ENCODE measurements at places on chromosomes 2 and 18.
A peak's percentile ranks its signal among the peaks of the same experiment; 100 is the strongest.

DNA sequence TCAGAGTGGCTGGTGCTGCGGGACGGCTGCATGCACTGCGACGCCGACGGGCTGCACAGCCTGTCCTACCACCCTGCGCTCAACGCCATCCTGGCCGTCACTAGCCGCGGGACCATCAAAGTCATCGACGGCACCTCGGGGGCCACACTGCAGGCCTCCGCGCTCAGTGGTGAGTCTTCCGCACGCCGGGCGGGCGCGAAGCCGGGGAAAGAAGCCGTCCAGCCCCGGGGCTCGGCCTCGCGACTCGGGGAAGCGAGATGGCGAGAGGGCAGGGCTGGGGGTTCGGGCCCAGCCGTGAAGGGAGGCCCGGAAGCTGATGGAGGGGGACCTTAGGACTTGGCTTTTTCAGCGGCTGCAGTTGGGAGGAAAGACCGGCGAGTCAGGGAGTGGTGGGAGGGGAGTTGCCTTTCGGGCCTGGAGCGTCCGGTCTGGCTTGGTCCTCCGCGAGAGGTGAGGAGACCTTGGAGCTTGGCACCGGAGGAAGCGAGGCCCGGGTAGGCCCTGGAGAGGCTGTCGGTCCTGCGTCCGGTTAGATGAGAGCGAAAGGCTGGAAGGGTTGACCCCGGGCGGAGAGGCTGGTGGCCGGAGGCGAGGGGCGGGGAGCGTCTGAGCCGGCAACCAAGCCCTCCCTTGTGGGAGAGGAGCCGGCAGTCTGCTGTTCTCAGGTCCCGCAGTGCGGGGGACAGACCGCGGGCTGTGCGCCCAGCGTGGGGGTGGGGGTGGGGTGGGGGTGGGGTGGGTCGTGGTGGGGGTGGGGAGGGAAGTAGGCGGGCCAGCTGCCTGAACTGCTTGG is 691 bp downstream of the BIRC6 start:
- no peak for DNase-seq

DNA sequence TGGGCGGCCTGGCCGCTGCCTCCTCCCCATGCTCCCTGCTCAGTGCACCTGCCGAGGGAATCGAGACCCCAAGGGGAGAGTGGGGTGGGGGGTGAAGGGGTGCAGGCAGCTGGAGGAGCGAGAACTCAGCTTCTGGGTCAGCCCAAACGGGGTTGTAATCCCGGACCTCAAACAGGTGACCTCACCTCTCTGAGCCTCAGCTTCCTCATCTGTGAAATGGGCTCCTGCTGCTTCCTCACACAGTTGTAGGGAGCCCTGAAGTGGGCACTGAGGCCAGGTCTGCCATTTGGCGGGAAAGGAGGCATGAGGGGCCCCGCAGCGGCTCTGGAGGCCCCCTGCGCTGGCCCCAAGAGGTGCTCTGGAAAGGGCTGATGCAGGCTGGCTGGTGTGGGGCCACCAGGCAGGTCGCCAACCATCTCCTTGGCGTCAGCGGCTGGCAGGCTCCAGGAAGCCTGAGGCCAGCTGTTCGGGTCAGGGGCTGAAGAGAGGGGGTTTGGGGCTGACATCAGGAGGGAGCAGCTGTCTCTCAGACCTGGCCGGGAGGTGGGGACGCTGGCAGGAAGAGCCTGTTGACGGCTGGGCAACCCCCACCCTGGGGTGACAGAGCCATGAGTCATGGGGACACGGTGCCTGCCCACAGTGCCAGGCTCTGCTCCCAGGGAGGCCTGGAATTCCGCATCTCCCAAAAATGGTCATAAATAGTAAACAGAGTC is 4.9 kb downstream of the KLHL30 start:
- DNase-seq = peak; percentile 65

DNA sequence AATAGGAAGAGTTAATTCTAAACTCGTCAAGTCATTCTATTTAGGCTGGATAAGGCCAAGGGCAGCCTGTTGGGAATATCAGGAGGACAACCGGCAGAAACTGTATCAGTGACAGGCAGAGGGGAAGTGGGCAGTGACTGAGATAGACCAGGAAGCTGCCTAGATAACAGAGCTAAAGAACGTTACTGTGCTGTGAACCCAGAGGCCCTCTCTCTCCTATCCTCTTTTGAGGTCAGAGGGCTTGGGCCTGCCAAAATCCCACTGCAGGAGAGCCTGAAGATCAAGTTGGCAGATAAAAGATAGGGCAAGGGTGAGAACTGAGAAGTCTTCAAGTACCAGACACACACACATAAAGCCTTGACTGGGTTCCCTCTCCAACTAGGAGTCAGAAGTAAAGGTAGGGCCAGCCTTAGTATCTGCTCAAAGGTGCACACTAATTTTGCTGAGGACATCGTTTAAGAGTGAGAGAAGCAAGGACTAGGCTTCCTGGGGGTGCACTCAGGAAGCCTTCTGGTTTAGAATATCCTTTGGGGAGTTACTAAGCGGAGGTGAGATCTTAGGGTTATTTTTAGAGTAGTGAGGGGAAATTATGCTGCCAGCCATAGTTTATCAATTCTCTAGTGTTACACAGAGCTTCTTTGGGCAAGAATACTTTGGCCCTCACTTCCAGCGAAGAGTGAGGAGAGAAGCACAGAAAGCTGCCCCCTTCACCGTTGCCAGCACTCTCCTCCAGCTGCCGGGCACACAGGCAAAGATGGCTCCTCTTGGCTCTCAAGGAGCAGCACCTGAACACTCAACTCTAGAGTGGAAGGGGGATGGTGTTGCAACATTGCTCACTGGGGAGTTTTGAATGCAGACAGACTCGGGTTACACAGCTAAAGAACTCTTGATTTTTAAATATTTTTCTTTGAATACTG is 9.8 kb downstream of the CAVIN2 start:
- no peak for DNase-seq

DNA sequence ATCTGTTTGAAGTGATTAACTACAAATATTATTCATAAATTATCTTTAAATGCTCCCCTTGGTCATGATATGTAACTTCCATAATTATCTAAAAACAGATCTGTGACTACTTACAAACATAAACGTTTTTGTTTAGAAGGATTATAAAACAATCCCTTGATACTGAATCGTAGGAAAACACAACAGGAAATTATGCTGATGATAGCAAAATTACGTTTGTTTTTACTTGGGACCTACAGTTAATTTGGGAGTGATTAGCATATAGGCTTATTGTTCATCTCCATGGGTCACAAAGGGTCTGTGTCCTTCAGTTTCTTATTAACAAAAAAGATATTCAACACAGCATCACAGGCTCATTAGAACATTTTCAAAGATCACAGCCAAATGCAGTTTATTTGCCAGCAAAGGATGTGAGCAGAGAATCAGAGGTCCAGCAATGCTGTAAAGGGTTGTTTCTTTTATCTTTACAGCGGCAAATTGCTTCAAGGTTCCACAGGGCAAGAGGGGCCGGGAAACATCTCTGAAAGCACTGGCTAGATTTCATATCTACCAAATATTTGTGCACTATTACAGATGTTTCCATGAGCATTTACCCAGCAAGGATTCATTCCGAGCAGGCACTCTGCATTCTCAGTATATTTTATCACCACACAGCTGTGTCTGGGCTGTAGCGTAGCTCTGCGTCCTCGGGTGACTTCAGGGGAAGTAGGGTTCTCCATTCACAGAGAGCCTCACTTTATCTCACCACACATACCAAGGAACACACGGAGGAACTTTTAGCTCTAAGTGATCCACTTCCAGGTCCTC is 4.1 kb downstream of the CCDC195 start:
- no peak for DNase-seq

DNA sequence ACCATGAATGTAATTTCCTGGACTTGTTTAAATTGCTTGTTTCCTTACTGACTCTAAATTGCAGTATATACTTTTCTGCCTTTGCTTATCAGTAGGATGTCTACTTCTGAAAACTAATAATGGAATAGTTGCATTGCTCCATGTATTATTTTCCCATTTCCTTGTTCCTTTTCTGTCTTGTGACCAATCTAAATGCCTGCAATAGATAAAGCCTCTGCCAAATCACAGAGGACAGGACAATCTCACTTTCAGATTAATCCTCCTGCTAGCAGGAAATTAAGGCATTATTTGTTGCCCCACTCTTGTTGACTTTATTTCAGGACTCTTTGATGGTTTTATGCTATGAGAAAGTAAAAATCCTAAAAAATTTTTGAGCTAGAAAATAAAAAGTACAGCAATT is 4.7 kb upstream of the ESCO1 start:
- no peak for DNase-seq

- DNase-seq = no peak
Observed at GRCh38 chr2:102667072-102667471, 47.7 kb downstream of the SLC9A2 start.

DNA sequence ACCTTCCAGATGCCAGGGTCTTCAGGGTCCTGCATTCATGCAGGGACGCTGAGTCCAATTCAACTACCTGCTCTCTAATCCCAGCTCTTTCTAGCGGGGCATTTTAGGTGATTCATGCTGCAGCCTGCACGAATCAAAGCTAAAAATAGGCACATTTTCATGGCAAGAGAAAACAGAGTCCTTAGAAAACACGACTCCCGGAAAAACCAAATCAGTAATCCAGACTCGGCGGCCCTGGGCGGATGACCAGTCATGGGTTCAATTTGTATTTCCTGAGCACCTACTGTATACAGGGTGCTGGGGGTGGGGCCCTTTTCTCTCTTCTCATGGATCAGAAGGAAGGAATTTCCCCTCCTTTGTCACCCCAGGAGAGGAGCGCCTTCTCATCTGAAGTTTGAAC is 64.4 kb downstream of the LONRF2 start:
- no peak for DNase-seq

- DNase-seq = no peak
Observed at GRCh38 chr2:43233218-43234212, 7.1 kb upstream of the ZFP36L2 start.

DNA sequence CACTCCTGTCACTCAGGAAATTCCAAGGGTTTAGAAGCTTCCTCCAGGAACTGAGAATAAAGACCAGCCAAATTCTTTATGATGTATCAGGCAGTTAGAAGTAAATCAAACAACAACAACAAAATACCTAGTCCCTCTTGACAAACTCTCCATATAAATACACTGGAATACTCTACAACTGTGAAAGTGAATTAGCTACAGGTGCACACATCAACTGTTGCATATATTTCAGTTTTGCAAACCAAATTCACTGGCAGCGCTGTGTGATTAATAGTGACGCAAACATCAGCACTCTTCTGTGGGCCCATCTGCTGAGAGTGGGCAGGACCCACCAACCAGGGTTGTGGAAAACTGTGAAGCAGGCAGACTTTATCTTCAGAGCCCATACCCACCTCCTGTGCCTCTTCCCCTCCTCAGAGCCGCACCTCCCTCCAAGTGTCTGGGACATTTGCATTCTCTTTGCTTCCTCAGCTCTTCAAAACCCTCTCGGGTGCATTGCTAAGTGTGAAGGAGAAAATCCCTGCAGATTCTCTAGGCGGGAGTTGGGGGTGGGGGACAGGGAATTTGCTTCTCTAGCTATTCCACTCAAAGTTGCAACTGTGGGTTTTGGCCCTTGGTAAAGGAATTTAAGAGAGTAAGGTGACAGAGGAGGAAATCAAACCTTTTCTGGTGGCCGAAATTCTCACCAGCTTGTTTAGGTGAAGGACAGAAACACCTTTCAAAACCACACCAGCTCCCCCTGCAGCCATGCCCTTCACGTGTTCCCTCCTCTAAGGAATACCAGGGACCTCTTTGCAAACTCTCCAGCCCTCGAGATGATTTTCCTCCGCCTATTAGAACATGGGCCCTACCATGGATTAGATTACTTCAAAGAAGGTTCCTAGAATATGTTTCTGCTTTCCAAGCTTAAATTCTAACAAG is 119.3 kb downstream of the MRO start:
- DNase-seq = no peak

DNA sequence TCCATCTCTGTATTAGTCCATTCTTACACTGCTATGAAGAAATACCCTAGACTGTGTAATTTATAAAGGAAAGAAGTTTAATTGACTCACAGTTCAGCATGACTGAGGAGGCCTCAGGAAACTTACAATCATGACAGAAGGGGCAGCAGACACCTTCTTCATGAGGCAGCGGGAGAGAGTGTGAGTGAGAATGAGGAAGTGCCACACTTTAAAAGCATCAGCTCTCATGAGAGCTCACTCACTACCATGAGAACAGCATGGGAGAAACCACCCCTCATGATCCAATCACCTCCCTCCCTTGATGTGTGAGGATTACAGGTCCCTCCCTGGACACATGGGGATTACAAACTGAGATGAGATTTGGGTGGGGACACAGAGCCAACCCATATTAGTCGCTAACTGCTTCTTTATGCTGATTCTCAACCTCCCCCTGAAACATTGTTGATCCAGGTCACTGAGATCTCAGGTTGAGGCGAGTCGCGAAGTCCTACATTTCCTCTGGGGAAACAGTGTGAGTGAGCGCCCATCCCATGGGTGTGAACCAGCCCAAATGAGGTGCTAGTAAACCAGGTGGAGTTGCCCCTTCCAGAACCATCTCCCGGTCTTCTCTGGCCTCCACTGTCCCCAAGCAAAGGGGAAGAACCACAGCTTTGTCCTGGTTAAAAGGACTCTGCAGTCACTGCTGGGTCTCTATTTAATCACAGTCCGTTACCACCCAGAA is 123.8 kb downstream of the CAPN13 start:
- no peak for DNase-seq

DNA sequence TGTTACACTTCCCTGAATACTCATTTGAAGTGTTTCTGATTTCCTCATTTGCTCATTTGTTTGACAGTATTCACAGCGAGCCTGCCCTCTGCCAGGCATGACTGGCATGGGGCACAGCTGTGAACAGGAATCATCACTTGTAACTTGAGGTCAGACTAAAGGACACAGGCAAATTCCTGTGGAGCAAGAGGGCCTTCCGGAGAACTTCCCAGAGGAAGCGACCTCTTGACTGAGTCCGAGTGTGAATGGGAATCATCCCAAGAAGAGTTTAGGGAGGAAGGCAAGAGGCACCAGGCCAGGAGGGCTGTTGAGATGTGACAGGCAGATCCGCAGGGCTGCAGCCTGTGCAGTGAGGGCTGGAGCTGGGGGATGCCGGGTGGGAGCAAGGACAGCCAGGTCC is 45.4 kb downstream of the LIMS1 start:
- DNase-seq = peak; percentile 43

DNA sequence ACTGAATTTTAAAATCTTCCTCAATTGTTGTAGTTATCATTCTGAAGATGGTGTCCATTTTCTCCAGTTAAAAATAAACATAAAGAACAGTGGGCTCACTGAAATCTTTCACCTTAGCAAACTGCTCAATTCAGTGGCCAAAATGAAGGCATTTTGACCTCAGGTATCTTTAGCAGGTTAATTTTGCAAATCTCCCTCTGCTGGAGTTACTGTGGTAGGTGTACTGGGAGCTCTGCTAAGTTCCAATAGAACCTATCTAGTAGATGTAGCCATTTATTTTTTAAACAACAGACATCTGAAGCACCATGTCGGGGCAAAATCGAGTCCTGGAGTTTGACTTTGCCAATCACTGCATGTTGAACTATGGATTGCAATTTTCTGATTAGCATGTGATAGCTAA is 177.1 kb downstream of the IRS1 start:
- no peak for DNase-seq

DNA sequence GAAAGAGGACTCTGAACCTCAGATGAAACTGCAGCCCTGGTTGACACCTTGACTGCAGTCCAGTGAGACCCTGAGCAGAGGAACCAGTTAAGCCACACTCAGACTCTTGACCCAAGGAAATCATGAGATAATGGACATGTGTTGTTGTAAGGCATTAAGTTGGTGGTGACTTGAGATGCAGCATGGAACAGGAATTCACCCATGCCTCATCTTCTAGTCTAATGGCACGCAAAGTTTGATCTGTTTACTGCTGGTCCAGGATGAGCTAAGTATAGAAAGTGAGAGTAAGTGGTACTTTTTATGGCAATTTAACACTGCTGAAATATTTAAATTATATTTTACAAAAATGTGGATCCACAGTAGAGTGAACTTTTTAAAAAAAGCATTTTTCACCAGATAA is 51.3 kb upstream of the LTBP1 start:
- DNase-seq = no peak

Data from femur (tissue), 1 donor.